Epithelial cell of alveolus of lung (primary cell): ENCODE measurements at places on chromosomes 6 and 20. TPM values are rescaled to one million over a fixed set of nuclear protein-coding genes. Genes with fewer than 3 reads are reported as not detected.

Gene ZSCAN23
- total RNA-seq: 1.2 and 6.5 TPM in 2 replicates

Gene BEND6
- total RNA-seq: 4.1 and 5.3 TPM in 2 replicates

Gene PPIL6
- total RNA-seq: 0.88 and 1.6 TPM in 2 replicates

Gene MLN
- total RNA-seq: not detected in 2 replicates

Gene EYS
- not detected in 2 replicates for total RNA-seq

Gene TSHZ2
- 1.0 and 13.6 TPM in 2 replicates for total RNA-seq

Gene RNF217
- total RNA-seq: 11.1 and 17.1 TPM in 2 replicates

Gene F13A1
- 0.32 TPM in 1 of 2 replicates, not detected in the other for total RNA-seq

Gene LTV1
- total RNA-seq: 12.6 and 14.1 TPM in 2 replicates

Gene THBD
- total RNA-seq: 6.5 and 156 TPM in 2 replicates

Gene GPR63
- 0.64 and 1.7 TPM in 2 replicates for total RNA-seq

Gene SNAP25
- total RNA-seq: 6.6 and 28.2 TPM in 2 replicates

Gene TMEM200A
- 5.0 and 30.8 TPM in 2 replicates for total RNA-seq

Gene ZNF165
- 0.16 and 0.39 TPM in 2 replicates for total RNA-seq

Gene C20orf204
- total RNA-seq: 0.13 and 2.0 TPM in 2 replicates
